NCI-H187 (cell line): ENCODE measurements at places on chromosomes 7 and 10.

DNA sequence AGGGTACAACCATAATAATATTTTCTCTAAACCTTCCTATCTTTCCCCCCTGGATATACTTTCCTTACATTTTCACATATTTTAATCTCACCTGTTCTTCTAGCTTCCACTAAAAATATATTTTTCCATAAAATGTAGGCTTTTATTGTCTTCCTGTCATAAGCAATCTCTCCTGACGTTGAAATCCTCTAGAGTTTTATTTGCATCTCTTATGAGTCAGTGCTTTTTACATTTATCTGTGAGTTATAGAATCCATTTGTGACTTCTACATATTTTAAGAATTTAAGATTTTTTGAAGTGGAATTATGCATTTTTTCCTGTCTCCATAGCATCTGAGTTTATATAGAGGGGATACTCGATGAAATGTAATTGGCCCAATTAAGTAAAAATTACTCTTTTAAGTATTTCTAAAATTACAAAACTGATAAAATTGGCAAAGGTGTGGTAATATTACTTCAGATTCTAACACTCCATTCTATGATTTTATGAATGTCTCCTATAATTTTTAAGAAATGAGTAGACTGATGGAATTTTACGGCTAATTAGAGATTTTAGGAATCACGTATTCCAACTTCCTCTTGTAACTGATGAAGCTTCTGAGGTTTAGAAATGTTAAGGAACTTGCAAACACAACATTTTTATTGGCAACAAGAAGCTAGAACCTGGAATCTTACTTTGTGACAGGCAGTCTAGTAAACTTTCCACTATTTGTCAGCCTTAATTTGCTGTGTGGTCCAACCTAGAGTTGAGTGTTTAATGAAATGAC is 422.9 kb upstream of the SEMA3A start:
- no peak for DNase-seq

GRCh38 chr7:17422966-17423365 is 124.5 kb downstream of the AHR start:
- DNase-seq = no peak

DNA sequence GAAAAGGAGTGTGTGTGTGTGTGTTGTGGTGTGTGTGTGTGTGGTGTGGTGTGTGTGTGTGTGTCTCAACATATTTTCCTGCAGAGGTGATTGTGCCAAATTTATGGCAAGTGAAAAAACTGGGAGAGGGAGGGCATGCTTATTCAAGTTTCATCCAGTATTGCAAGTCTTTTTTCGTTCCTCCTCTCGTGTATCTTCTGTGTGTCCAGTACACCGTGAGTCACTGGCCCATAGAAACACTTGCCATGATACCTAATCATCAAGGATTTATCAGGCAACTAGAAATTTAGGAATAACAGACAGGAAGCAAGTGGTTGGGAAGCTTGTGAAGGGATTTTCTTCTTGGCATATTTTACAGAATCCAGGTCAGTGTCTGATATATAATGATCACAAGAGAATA is 820.5 kb downstream of the GATA3 start:
- no peak for DNase-seq

DNA sequence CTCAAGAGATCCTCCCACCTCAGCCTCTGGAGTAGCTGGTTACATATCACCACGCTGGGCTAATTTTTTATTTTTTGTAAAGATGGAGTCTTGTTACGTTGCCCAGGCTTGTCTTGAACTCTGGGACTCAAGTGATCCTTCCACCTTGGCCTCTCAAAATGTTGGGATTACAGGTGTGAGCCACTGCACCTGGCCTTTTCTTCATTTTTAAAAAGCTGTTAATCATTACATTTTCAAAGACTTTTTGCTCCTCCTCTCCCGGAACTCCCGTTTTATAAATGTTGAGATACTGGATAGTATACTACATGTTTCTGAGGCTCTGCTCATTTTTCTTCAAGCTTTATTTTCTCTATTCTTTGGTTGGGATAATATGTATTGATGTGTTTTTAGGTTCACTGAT is 16.4 kb downstream of the AOAH start:
- DNase-seq = no peak
